ENCODE measurements at places on chromosomes 4 and X. TPM values are rescaled to one million over a fixed set of nuclear protein-coding genes. Genes with fewer than 3 reads are reported as not detected.

DNA sequence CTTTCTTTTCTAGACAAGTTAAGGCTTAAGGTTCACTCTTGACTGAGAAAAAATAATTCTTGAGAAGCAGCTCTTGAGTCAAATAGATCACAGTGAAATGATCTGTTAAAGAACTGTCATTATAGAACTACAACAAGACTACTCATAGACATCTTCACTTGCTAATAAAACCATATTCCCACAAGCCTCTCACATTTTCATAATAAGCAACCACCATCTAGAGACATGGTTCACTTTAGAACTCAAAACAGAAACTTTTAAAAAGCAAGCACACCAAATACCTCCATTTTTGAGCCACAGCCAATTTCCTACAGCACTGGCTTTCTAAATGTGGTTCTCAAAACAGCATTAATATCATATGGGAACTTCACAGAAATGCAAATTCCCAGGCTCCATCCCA, 309.5 kb downstream of the TMA16 start:
- H3K36me3 ChIP-seq = no peaks in the 10 kb centered on the region
- DNase-seq = no peak
- H3K27ac ChIP-seq = no peak overlapping the region
- no peak overlapping the region for H3K4me3 ChIP-seq
- H3K27me3 ChIP-seq = no peaks in the 10 kb centered on the region

CENPE gene
- 0.07 TPM for total RNA-seq

DNA sequence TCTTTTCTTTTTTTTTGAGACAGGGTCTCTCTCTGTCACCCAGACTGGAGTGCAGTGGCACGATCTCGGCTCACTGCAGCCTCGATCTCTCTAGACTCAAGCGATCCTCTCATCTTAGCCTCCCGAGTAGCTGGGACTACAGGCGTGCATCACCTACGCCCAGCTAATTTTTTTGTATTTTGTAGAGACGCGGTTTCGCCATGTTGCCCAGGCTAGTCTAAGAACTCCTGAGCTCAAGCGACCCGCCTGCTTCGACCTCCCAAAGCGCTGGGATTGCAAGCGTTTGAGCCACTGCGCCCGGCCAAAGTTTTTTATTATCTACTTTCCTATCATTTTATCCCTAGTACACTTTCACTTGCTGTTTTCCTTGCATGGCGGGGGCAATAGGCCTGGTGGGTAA, 1.4 kb downstream of the UBA6 start:
- H3K4me1 ChIP-seq = no peaks in the 10 kb centered on the region
- H3K27me3 ChIP-seq = no peaks in the 10 kb centered on the region
- H3K4me3 ChIP-seq = no peak overlapping the region

FGFRL1 gene
- total RNA-seq = 57.6 TPM

DNA sequence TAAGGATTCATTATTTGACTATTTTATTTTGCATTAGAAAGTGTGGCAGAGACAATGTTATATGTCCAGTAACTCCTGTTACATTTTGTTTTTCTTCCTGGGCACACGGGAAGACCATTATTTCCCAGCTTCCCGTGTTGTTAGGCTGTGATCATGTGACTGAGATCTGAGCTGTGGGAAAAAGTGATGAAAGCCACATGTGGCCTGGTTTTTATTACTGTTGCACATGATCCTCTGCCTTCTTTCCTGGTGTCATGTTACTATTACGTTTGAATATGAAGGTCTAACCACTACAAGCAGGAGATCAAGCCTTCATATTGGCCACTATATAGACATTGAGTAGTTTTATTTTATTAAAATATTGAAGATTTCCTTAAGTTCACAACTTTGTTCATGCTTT, 28.2 kb upstream of the MID1 start:
- no peaks in the 10 kb centered on the region for H3K27me3 ChIP-seq
- H3K36me3 ChIP-seq = no peaks in the 10 kb centered on the region
- H3K4me3 ChIP-seq = no peak overlapping the region
- DNase-seq = no peak
- no peaks in the 10 kb centered on the region for H3K4me1 ChIP-seq
- H3K27ac ChIP-seq = no peak overlapping the region

DNA sequence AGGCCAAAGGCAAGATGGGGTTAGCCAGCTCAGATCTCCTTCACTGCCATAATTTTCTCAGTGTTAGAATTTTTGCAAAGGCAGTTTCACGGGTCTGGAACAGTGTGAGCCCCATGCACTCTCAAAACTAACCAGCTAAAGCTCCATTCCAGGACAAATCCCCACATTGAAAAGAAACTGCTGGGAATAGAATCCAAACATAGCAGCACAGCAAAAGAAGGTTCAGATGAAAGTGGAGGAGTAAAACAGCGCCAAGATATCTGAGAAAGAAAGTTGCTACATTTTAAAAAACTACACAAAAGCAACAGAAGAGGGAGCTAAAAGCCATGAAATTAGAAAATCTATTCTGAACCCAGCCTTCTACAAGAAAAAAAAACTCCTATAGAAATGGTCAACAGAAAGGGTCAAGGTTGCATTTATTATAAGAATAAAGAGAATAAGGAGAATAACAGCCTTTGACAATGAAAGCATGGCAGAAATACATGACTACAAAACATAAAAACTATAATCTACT, 39.6 kb upstream of the SLC7A3 start:
- no peaks in the 10 kb centered on the region for H3K4me1 ChIP-seq
- no peak overlapping the region for H3K4me3 ChIP-seq
- H3K27me3 ChIP-seq = no peaks in the 10 kb centered on the region
- DNase-seq = no peak

DNA sequence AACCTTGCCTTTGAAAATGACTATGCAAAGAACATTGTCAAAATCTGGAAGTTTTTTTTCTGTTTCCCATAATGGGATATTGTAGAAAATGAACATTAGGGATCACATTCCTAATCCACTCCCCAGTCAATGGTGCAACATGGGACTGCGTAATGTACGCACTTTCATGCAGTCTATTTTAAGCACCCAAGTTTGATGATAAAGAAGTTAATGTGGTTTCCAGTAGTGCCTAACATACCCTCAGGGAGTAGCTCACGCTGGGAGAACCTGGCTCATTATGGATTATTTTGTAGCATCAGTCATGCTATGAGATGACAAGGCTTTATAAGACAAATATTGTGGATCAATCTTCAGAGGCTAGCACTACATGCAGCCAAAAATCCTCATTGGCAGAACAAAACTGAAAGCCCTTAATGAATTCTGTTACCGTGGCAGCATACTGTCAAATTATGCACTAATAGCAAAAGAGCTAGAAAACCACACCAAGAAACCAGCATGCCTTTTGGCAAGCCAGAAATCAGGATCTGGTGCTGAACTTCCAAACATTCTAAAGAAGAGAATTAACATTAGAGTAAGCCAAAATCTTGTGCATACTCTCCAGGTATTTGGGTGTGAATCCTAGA, 1392.8 kb upstream of the TENM3 start:
- no peak overlapping the region for H3K27ac ChIP-seq
- no peaks in the 10 kb centered on the region for H3K36me3 ChIP-seq
- no peak for DNase-seq
- H3K4me1 ChIP-seq = no peaks in the 10 kb centered on the region
- H3K4me3 ChIP-seq = no peak overlapping the region
- no peaks in the 10 kb centered on the region for H3K27me3 ChIP-seq

RGN gene
- total RNA-seq = 23.6 TPM

- H3K36me3 ChIP-seq = no peaks in the 10 kb centered on the region
- peaks cover 44% of the 10 kb centered on the region for H3K4me1 ChIP-seq
- no peak overlapping the region for H3K27ac ChIP-seq
- H3K27me3 ChIP-seq = no peaks in the 10 kb centered on the region
Measured at GRCh38 chr4:185421366-185422124, 4.2 kb downstream of the UFSP2 start.

GRCh38 chr4:149933883-149934282, 118.2 kb upstream of the IQCM start:
- no peak overlapping the region for H3K27ac ChIP-seq
- no peaks in the 10 kb centered on the region for H3K4me1 ChIP-seq
- no peaks in the 10 kb centered on the region for H3K27me3 ChIP-seq
- H3K36me3 ChIP-seq = no peaks in the 10 kb centered on the region

- no peak overlapping the region for H3K4me3 ChIP-seq
- H3K36me3 ChIP-seq = no peaks in the 10 kb centered on the region
- DNase-seq = no peak
- no peak overlapping the region for H3K27ac ChIP-seq
- no peaks in the 10 kb centered on the region for H3K27me3 ChIP-seq
Measured at GRCh38 chr4:27594922-27595321, 734.3 kb downstream of the STIM2 start.

GRCh38 chr4:112852601-112853000, 196.9 kb upstream of the ANK2 start:
- DNase-seq = no peak
- no peaks in the 10 kb centered on the region for H3K36me3 ChIP-seq
- H3K27ac ChIP-seq = no peak overlapping the region
- no peaks in the 10 kb centered on the region for H3K27me3 ChIP-seq
- H3K4me1 ChIP-seq = peaks cover 3% of the 10 kb centered on the region

- H3K27ac ChIP-seq = no peak overlapping the region
- no peak overlapping the region for H3K4me3 ChIP-seq
- H3K4me1 ChIP-seq = no peaks in the 10 kb centered on the region
- no peaks in the 10 kb centered on the region for H3K36me3 ChIP-seq
Measured at GRCh38 chr4:81523672-81524327, 52.1 kb upstream of the RASGEF1B start.

- H3K27ac ChIP-seq = no peak overlapping the region
- H3K36me3 ChIP-seq = no peaks in the 10 kb centered on the region
- no peak for DNase-seq
- peaks cover 16% of the 10 kb centered on the region for H3K4me1 ChIP-seq
- H3K4me3 ChIP-seq = no peak overlapping the region
Measured at GRCh38 chrX:1207496-1208025, 4.9 kb downstream of the CRLF2 start.

DNA sequence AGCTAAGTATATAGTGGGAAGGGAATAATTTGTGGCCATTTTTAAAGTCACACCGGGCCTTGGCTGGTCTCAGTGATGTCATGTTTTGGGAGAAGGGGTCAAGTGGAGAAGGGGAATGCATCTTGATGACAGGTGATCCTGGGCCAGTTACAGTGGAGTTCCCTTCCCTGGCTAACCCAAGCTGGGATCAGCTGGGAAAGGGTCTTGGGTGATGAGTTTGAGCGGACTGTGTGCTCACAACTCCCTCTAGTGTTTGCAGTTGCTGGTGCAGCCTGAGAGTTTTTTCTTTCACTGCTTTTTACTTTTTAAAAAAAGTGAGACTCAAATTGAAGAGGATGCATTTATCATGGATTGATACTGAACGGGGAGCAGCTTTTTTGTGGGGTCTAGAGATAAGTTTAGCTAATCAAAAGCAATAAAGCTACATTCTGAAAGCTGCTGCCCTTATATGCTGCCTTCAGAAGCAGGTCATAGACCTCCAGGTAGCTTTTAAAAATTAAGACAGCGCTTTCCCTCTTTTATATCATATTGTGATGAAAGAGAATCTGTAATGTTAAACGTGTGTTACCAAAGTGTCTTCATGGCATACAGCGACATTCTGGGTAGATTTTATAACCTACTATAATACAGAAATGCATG, 164.7 kb downstream of the DCLK2 start:
- no peaks in the 10 kb centered on the region for H3K27me3 ChIP-seq
- H3K4me1 ChIP-seq = no peaks in the 10 kb centered on the region
- DNase-seq = no peak
- H3K36me3 ChIP-seq = no peaks in the 10 kb centered on the region
- no peak overlapping the region for H3K4me3 ChIP-seq
- no peak overlapping the region for H3K27ac ChIP-seq

GRCh38 chr4:54659313-54659712, 1.6 kb downstream of the KIT start:
- H3K27me3 ChIP-seq = no peaks in the 10 kb centered on the region
- peak overlapping the region; percentile 34 for H3K27ac ChIP-seq
- H3K36me3 ChIP-seq = no peaks in the 10 kb centered on the region
- DNase-seq = no peak
- H3K4me3 ChIP-seq = peak overlapping the region; percentile 60
- H3K4me1 ChIP-seq = peaks cover 11% of the 10 kb centered on the region

GRCh38 chrX:134717698-134718097, 59.4 kb upstream of the PLAC1 start:
- H3K27me3 ChIP-seq = no peaks in the 10 kb centered on the region
- no peak overlapping the region for H3K27ac ChIP-seq
- H3K4me1 ChIP-seq = peaks cover 5% of the 10 kb centered on the region
- DNase-seq = no peak
- H3K4me3 ChIP-seq = no peak overlapping the region

GAGE1 gene
- not detected for total RNA-seq

TMSB15A gene
- total RNA-seq = 0.79 TPM

- H3K4me3 ChIP-seq = no peak overlapping the region
- no peaks in the 10 kb centered on the region for H3K4me1 ChIP-seq
- H3K27me3 ChIP-seq = no peaks in the 10 kb centered on the region
- no peak overlapping the region for H3K27ac ChIP-seq
Measured at GRCh38 chr4:67691328-67691727, 9.6 kb downstream of the UBA6 start.

FAT1 gene
- total RNA-seq = 62.3 TPM

- no peak overlapping the region for H3K27ac ChIP-seq
- H3K4me3 ChIP-seq = no peak overlapping the region
- no peaks in the 10 kb centered on the region for H3K4me1 ChIP-seq
- no peaks in the 10 kb centered on the region for H3K36me3 ChIP-seq
Measured at GRCh38 chrX:18440835-18441234, 15.4 kb downstream of the CDKL5 start.

DNA sequence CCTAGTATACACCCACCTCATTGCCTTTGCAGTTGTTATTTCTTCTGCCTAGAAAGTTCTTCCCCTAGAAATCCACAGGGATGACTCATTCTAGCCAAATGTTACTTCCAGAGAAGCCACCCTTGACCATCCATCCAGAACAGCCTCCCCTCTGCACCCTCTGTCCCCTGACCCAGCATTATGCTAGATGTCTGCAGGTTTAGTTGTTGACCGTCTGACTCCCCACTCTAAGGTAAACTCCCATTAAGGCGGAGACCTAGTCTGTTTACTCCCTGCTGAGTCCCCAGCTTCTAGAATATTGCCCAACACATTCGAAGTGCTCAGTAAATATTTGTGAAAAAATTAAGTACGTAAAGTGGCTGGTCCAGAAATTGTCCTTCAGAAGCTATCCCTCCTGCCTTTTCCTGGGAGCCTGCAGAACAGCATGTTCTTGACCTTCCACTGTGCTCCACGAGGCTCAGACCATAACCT, 11.0 kb downstream of the SRD5A3 start:
- peaks cover 19% of the 10 kb centered on the region for H3K4me1 ChIP-seq
- H3K4me3 ChIP-seq = no peak overlapping the region

BRS3 gene
- not detected for total RNA-seq

DNA sequence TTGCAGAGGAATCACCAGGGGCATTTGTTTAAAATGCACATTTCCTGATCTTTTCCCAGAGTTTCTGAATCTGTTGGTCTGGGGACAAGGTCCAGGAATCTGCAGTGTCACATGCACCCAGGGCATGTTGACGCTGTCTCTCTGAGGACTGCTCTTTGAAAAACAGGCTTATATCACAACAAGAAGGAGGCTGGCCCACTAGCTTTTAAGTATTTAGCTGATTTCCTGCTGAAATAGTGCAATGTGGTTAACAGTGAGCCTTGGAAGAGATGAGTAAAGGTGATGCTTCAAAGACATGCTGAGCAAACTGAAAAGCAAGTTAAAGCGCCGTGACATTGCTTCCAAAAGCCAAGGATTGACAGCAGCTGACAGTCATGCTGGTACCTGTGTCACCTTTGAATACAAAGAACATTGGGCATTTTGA, 18.6 kb upstream of the SEPSECS start:
- H3K4me3 ChIP-seq = no peak overlapping the region
- no peak overlapping the region for H3K27ac ChIP-seq
- H3K4me1 ChIP-seq = no peaks in the 10 kb centered on the region
- DNase-seq = no peak
- H3K27me3 ChIP-seq = no peaks in the 10 kb centered on the region

RIBC1 gene
- total RNA-seq = 0.63 TPM

MAGEE1 gene
- 4.3 TPM for total RNA-seq

- H3K27me3 ChIP-seq = no peaks in the 10 kb centered on the region
- H3K4me1 ChIP-seq = no peaks in the 10 kb centered on the region
- H3K27ac ChIP-seq = no peak overlapping the region
- H3K4me3 ChIP-seq = no peak overlapping the region
- H3K36me3 ChIP-seq = peaks cover 8% of the 10 kb centered on the region
Measured at GRCh38 chr4:3434881-3435685, 6.7 kb upstream of the HGFAC start.

GC gene
- total RNA-seq = not detected
